ENCODE measurements at places on chromosomes 6 and 20.
A peak's percentile ranks its signal among the peaks of the same experiment; 100 is the strongest.

GRCh38 chr6:169725125-169726048 lies 1.1 kb upstream of the PHF10 start:
- DNase-seq: peak; percentile 92

DNA sequence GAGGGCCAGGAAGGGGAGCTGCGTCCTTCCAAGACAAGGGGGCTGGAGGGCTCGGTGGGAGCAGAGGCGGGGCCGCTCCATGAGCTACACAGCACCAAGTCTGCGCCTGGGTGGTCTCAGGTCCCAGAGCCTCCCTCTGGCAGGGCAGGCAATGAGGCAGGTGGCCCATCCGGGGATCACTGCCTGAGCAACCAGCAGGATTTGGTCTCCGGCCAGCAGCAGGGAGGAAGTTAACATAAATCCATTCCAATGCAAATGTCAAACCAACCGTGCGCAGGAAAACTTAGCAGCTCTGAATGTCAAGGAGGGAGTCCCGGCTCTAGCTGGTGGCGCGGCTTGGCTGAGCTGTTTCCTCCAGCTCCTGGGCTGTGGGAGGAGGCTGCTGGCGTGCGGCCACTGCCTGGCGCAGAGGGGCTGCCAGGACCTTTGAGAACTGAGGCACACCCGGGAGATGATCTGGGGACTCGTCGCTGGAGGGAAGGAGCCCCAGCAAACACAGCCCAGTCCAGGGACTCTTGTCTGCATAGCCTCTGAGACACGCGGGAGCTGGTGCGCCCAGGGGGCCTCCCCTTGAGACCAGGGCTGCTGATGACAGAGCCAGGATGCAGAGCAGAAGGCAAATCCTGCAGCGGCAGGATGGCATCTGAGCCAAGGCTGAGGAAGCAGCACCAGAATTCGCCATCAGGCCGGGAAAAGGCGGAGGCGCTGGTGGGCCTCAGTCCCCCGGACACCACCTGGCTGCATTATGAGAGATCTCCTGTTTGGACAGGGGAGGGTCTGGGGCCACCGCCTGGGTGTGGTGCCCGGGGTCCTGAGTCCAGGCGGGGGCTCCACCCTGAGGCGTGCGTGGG lies 33.1 kb upstream of the CHRNA4 start:
- DNase-seq: peak; percentile 58

DNA sequence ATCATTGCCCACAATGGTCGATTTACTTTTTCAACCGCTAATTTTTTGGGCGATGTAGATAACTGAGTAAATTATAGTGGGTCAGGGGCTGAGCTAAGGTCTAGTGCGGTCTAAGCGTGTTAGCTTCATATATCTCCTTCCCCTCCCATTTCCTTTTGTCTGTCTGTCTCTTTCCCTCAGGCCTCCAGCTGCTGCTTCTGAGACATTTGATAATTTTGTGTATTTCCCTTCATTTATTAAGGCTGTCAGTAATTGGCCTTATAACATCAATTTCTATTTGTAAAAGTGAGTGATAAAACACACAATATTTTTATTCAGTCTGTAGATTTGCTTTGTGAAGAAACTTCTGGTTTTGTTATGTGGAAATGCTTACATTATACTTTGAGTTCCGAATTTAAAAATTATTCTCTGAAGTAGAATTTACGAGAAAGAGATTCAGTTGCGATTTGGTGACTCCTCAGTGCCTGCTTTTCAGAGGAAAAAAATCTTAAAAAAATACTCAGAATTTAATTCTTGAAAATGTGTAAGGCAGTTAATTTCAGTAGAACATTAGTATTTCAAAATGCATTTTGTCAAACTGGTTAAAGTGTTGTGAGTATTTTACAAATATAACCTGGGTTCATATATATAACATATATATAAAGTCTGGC lies 1.4 kb downstream of the TMEM170B start:
- DNase-seq: peak; percentile 14

GRCh38 chr6:130964808-130965604 lies 98.0 kb downstream of the EPB41L2 start:
- no peak for DNase-seq

DNA sequence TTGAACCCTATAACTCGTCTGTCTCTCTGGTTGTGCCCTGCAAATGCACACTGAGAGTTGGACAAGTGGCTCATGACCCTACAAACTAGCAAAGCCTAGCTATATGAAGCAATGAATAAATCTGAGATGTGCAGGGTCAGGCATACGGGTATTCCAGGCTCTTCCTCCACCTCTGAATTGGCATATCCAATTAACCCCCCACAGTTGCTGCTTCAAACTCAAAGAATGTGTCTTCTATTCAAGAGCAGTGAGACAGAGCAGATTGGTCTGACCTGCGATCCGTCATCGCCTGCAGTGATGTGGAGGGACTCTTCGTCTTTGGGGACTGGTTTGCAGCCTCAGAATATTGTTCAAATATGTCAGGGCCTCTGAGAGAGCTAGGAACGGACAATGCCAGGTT lies 59.8 kb downstream of the LAMP5 start:
- peak; percentile 88 for DNase-seq

DNA sequence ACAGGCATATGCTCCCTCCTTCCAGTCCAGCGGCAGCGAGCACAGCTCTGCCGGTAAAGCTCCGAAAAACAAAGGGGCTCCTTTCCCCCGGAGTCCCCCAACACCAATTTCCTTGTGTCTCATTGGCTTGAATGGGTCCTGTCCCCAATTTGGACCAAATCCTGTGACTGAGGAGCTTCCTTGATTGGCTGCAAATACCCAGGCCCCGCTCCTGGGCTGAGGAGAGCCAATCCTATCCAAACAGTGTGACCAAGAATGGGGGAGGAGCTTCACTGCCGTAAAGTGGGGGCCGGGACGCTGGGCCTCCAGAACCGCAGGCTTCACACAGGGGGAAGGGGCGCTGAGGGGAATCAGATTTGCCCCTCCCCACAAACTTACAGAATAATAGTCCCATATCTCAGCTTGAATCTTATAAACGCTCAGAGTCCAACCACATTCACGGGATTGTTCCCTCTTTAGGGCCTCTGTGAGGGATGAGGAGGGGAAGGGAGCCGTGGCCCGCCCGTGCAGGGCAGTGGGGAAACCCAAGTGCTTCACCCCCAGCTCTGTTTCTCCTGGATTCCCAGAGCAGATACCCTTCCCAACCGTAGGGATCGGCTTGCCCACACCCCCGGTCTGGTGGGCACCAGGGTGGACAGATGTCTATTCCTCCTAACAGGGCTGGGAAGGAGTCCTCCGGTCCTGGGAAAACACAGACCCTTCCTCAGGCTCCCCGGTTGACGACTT lies 141.0 kb upstream of the MLN start:
- no peak for DNase-seq

DNA sequence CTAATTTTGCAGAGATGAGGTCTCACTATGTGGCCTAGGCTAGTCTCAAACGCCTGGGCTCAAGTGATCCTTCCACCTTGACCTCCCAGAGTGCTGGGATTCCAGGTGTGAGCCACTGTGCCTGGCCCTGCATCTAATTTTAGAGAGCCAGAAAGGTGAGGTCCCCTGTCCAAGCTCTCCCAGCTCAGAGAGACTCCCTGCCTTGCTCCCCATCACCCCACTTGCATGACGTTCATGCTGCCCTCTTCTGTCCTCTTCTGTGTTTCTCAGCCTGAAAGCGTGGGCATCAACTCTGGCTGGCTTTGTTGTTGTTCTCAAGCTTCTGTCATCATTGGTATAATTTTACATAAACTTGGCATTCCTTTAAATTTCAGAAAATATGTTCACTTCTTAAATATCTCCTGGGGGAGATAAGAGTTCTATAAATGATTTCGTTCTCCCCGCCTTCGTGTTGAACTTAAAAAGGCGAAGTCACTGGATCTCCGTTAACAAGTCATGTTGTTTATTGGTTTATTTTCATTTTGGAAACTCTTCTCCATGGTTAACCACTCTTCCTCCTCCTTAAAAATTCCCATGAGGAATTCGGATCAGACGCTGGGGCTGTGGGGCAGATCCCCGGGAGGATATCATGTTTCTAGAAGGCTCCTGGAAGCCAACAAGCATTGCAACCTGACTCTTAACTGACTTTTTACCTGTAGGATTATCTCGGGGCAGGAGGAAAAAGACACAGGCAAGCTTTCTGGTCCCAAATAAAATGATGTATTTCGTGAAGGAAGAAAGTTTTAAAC lies 13.2 kb upstream of the PARD6B start:
- no peak for DNase-seq

- peak; percentile 41 for DNase-seq
Measured at GRCh38 chr6:82348130-82348529, 15.5 kb upstream of the TPBG start.

GRCh38 chr6:113170454-113170853 lies 686.7 kb upstream of the MARCKS start:
- DNase-seq: no peak

GRCh38 chr6:20711518-20711917 lies 177.3 kb downstream of the CDKAL1 start:
- no peak for DNase-seq

DNA sequence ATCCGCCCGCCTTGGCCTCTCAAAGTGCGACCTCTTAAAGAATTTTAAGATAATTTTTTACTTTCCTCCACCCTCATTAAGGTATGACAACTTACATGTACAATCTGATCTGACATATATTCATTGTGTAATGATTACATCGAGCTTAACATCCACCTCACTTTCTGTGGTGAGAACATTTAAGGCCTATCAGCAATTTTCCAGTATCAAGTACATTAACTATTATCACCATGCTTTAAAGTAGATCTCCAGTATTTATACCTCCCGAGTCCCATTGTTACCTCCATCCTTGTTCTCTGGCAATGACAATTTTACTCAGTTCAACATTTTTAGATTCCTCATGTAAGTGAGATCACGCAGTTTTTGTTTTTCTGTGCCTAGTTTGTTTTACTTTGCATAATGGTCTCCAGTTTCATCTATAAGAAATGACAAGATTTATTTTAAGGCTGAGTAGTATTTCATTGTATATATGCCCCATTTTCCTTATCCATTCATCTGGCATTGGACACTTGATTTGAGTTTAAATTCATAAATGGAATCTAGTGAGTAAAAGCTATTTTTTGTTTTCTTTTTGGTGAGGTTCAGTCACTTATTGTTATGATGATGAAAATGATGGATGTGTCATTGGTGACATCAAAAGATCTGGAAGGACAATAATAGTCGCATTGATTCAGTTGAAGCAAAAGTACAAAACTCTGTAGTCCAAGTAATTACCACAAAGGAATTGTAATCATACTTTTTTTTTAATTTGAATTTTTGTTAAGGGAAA lies 87.0 kb downstream of the OR2B2 start:
- no peak for DNase-seq

DNA sequence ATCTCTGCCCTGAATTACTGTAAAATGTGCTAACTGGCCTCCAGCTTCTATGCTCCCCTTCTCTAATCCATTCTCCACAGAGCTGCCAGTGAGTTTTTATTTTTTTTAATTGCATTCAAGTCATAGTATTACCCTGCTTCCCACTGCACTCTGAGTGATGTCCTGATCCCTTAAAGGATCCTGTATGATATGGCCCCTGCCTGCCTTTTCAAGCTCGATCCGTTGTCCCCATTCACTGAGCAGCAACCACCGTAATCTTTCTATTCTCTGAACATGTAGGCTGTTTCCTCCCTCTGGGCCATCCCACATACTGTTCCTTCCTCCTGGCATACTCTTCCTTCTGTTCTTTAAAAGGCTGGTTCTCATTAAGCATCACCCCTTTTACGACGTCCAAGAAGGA lies 9.3 kb downstream of the TNFRSF21 start:
- no peak for DNase-seq

GRCh38 chr20:47298624-47299023 lies 57.9 kb downstream of the ZMYND8 start:
- DNase-seq: no peak

- no peak for DNase-seq
Measured at GRCh38 chr20:4835244-4836177, 113.8 kb downstream of the PRND start.

DNA sequence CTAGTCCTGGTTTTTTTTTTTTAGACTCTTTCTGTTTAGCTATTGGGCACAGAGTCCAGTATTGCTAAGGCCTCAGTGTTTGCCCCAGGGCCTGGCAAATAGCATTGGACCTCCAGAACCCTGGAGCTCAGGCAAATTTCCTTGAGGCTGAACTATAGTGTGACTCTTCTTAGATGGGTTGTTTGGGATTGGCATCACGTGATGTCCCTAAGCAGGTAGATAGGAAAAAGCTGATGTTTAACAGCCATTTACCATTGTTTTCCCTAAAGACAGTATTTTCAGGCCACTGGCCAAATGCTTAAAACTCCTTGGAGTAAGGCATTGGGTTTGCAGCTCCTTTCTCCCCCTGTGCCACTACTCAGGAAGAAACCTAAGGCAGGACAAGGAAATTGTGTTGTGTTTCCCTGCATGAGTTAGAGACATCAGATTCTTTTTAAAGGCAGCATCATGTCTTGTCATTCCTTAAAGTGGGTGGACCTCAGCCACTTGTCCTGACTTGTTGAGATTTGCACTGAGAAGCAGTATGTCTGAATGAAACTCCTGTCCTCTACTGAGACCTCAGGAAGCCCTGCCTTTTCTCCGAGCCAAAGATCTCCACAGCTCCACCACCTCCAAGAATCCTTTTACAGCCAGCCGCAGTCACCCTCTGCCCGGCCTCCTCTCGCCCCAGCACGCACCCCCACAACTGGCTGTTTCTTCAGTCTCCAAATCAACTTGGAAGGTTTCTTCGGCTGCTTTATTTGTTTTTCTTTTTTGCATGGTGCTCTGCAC lies 46.2 kb upstream of the RNF144B start:
- no peak for DNase-seq

GRCh38 chr6:41938590-41939175 lies 2.9 kb downstream of the CCND3 start:
- peak; percentile 9 for DNase-seq

GRCh38 chr20:36284751-36285150 lies 21.4 kb upstream of the DLGAP4 start:
- DNase-seq: no peak

- DNase-seq: no peak
Measured at GRCh38 chr20:15445056-15445840, 1107.8 kb upstream of the FLRT3 start.

DNA sequence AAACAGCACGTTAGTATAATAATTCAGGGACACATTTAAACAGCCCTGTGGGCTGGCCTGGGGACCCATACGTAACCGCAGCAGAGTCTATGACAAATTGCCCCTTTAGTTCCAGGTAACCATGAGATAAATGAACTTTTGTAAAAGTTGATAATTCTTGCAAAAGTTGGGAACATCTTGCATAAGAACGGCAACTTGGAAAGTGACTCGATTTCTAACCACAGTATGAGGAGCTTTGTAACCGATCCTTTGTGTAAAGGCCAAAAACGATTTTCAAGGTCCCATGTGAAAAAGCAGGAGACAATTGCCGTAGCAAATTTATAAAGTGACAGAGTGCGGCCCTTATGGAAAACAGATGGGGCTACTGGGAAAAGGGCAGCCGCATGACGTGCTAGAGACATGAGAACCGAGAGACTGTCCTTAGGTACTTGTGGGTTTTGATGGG lies 81.6 kb downstream of the PSMG4 start:
- DNase-seq: no peak

- DNase-seq: no peak
Measured at GRCh38 chr6:126941751-126942150, 176.7 kb upstream of the RSPO3 start.
